ENCODE measurements at places on chromosomes 4 and X.

- DNase-seq, result no peak
Measured at GRCh38 chrX:26851981-26852380, 611.2 kb downstream of the PPP4R3C start.

GRCh38 chr4:145494666-145495270 is 13.1 kb downstream of the SMAD1 start:
- no peak for DNase-seq

DNA sequence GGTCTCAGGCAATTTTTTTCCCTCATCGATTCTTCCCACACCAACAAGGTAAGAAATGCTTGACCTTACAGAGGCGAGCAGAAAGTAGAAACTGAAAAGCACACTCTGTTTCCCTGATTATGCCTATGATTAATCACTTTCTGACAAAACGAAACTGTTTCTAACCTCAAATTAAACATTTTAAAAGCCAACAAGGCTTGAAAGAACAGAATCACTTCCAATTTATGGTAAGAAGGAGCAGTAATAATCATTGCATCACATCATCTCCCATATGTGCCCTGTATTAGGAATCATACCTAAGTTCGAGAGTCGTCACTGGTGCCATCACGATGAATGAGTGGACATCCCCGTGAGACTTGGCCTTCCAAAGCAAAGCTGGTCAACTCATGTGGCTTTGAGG is 12.5 kb upstream of the CXCL13 start:
- no peak for DNase-seq

- DNase-seq, result no peak
Measured at GRCh38 chr4:121777625-121778024, 12.7 kb upstream of the SMIM43 start.

DNA sequence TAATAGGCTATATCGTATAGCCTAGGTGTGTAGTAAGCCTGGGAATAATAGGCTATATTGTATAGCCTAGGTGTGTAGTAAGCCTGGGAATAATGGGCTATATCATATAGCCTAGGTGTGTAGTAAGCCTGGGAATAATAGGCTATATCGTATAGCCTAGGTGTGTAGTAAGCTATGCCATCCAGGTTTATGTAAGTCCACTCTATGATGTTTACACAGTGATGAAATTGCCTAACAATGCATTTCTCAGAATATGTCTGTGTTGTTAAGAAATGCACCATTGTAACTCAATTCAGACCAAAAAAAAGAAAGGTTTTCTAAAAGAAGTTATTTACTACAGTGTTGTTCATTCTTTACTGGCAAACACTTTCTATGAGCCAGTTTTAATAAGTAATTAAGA is 1387.2 kb downstream of the STIM2 start:
- DNase-seq, result no peak

DNA sequence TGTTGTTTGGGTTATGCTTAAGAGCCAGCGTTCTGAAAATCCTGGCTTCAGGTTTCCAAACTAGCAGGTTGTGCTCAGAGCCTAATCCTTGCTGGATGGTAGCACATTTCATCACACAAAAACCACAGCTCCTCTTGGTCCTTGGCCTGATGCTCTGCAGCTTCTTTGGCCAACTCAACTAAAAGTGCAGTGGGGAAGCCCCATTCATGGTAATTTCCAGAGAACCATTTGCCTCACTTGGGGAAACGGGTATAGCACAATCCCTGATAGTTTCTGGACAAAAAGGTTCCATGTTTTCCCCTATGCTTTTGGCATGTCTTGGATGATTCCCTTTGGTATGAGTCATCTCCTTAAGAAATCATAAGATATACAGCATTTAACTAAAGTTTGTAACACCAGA is 78.7 kb downstream of the SYNPO2 start:
- no peak for DNase-seq

- no peak for DNase-seq
Measured at GRCh38 chr4:98406819-98407218, 145.6 kb downstream of the RAP1GDS1 start.

DNA sequence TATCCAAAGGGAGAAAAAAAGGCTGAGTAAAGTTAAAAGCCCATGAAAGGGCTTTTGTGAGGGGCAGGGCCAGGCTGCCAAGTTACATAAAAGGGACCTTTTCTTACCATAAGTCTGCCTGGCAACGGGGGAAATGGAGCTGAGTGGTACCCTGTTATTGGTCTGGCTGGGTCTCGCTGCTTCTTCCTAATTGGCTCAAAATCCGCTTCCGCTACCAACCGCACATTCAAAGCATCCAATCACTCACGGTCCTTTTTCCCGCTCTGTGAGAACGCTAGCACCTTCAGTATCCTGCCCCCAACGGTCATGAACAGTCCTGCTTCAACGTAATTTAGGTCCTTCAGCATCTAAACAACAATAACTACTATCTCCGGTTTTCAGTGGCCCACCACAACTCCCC is 611 bp downstream of the TEX11 start:
- DNase-seq, result no peak

GRCh38 chr4:4260185-4260751 is 12.2 kb upstream of the TMEM128 start:
- DNase-seq, result no peak

DNA sequence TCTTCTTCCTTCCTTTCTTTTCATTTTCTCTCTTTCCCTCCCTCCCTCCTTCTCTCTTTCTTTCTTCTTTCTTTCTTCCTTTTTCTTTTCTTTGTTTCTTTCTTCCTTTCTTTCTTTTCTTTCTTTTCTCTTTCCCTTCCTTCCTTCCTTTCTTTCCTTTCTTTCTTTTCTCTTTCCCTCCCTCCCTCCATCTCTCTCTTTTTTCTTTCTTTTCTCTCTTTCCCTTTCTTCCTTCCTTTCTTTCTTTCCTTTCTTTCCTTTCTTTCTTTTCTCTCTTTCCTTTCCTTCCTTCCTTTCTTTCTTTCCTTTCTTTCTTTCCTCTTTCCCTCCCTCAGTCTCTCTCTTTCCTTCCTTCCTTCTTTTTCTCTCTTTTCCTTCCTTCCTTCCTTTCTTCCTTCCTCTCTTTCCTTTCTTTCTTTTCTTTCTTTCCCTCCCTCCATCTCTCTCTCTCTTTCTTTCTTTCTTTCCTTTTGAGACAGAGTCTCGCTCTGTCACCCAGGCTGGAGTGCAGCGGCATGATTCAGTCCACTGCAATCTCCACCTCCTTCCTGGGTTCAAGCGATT is 44.4 kb downstream of the CRLF2 start:
- no peak for DNase-seq

DNA sequence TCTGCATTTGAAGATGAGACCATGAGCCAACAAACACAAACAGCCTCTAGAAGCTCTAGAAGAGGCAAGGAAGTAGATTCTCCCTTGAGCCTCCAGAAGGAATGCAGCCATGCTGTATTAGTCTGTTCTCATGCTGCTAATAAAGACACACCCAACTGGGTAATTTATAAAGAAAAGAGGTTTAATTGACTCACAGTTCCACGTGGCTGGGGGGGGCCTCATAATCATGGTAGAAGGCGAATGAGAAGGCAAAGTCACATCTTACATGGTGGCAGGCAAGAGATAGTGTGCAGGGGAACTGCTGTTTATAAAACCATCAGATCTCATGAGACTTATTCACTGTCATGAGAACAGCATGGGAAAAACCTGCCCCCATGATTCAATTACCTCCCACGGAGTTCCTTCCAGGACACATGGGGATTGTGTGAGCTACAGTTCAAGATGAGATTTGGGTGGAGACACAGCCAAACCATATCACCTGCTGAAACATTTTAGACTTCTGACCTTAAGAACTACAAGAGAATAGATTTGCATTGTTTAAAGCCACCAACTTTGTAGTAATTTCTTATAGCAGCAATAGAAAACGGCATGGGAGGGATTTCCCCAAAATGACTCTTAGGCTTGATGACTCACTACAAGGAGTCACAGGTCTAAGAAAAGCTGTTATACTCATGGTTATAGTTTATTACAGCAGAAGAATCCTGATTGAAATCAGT is 284.4 kb upstream of the SFRP2 start:
- no peak for DNase-seq

GRCh38 chrX:124910611-124911010 is 409.1 kb upstream of the TEX13C start:
- DNase-seq, result no peak

DNA sequence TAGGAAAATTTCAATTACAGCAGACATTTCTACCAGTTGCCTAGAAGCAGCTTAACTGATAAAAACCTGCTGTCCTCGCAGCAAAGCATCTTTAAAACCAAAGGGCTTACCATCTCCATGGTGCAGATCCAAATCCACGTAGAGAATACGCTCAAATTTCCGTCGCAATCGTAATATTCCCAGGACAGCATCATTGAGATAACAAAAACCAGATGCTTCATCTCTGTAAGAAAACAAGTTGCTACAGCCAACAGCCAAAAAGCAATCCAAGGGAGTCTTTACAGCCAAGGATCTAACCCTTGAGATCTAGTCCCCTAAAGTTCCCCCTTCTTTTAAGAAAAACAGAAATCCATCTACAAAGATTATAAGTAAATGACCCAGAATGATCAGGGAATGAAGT is 77.6 kb downstream of the HDAC8 start:
- DNase-seq, result no peak

- no peak for DNase-seq
Measured at GRCh38 chrX:24425806-24426205, 39.3 kb upstream of the PDK3 start.

DNA sequence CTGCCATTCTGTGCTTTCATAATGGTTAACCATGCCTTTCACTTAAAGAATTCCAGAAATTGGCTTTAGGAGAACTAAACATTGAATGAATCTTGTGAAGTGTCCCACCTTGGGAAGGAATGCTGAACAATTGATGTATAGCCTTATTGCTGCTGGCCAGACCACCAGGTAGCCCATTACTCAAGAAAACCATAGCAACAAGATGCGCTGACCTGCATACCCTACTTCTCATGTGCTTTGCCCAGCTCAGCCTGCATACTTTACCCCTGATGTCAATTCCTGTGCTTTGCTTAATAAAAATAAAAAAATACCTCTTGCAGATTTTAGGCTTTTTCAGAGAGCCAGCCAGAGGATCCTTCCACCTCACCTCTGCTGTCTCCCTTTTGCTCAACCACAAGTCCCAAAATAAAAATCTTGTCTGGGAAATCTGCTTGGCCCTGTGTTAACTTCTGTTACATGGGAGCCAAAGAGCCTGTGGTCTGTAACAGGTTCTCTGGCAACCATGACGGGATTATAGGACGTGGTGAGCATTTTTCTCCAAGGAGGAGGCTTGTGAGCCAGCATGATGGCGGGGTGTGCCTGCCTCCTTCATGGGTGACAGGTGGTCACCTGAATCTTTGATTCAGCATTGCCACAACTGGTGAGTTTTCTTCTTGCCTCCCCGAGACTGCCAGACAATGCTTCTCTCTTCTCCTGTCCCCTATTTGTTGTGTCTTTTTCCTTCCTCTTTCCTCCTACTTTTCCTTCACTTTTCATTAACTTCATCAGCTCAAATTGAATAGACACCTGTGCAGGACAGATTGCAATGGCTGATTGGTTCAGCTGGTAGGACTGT is 106.8 kb downstream of the ARSJ start:
- no peak for DNase-seq

DNA sequence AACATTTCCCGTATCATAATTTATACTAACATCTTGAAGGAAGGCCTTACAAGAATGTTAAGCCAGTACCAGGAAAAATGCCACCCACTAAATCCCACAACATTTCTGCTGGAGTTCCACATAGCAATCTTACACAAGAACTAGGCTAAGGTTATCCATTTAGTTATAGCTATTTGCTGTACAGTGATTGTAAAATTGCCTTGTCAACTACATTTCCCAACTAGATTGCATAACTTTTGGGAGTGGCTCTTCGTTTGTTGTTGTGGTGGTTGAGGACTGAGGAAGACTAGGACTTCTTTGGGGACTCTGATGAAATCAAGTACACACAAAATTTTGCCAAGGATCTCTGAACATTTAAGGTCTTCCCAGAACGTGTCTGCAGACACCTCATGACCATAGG is 8.0 kb downstream of the IBSP start:
- no peak for DNase-seq

GRCh38 chrX:118726396-118726795 is 1.0 kb upstream of the IL13RA1 start:
- no peak for DNase-seq

GRCh38 chr4:26458157-26458561 is 32.1 kb downstream of the CCKAR start:
- no peak for DNase-seq

GRCh38 chr4:83831588-83831987 is 295.7 kb downstream of the GPAT3 start:
- no peak for DNase-seq

DNA sequence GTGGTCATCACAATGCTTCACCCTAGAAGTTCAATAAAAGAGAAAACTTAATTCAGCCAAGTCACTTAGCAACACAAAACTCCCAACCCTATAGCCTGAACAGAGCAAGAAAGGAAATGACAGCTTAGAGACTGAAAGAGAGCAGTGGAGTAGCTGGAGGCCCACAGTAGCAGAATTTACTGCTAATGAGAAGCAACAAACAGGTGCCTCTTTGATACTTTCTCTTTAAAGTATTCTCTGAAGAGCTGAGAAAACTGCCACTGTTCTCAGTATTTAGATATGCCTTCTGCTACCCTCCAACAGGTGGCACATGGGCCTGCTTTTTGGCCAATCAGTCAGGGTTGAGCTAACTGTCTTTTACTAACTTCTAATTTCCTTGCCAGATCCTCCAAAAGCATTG is 240.0 kb downstream of the GPC3 start:
- DNase-seq, result no peak

DNA sequence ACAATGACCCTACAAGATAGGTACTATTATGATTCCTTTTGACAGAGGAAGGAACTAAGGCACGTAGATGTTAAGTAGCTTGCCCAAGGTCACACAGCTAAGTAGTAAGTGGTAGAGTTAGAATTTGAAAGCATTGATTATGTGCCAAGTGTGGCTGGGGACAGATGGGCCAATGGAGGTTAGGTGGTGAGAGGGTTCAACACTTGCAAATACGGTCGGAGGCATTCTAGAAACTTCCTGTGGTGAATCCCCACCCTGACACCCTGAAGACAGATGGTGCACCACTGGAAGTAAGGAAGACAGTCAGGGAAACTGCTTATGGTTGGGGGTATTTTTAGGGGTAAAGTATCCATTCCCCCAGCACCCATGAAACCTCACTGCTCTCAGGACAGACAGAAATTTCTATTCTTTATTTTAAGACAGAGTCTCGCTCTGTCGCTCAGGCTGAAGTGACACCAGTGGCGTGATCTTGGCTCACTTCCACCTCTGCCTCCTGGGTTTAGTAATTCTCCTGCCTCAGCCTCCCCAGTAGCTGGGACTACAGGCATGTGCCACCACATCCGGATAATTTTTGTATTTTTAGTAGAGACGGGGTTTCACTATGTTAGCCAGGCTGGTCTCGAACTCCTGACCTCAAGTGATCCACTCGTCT is 142.5 kb downstream of the RASL11B start:
- DNase-seq, result no peak

DNA sequence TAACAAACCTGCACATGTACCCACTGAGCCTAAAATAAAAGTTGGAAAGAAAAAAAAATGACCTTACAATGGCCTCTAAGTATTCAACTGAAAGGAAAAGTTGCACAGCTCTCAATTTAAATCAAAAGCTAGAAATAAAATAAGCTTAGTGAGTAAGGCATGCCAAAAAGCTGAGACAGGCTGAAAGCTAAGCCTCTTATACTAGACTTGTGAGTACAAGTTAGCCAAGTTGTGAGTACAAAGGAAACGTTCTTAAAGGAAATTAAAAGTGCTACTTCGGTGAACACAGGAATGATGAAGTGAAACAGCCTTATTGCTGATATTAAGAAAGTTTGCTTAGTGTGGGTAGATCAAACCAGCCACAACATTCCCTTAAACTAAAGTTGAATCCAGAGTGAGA is 707.9 kb upstream of the PITX2 start:
- no peak for DNase-seq
